ENCODE measurements at places on chromosomes 4 and X. TPM values are rescaled to one million over a fixed set of nuclear protein-coding genes. Genes with fewer than 3 reads are reported as not detected.
A peak's percentile ranks its signal among the peaks of the same experiment; 100 is the strongest.

- peak; percentile 80 for DNase-seq
Measured at GRCh38 chr4:154743683-154744340, at the start of gene LRAT. Gene LRAT, plus strand, starts transcription at chr4:154744000. Its CDS starts 327 bp downstream, at chr4:154744327.

DNA sequence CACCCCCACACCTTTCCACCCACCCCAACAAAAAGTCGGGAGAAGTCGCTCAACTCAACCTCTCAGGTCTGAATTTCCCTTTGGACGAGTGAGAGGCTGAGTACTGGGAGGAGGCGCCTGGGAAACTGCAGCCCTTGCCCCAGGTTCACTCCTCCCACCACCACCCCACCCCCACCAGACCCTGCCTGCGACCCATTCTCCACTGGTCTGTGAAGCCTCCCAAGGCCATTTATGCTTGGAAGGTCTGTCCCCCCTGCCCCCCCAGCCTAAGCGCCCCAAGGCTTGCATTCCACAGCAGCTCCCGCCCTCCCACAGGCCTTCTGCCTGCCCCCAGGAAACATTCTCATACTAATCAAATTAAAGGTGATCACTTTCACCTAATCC lies 27.2 kb downstream of the ELF4 start:
- no peak for DNase-seq

DNA sequence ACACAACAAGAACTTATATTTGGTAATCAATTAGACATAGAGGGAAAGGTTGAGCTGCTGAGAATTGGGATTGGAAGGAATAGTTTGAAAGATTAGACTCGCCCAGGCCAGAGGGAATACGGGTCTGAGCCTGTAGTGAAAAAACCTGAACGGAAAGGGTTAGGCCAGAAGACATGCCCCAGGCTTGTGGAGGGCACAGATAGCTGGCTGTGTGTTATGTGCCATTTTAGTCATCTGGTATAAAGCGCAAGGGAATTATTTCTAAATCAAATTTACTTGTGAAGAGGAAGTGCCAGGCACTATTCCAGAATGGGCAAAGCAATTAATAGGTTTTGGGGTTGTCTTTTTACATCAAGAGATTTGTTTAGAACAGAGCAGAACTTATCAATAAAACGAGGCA lies 187.5 kb upstream of the ANKRD50 start:
- no peak for DNase-seq

PAGE2 gene
- total RNA-seq, result not detected

PRRG3 gene
- total RNA-seq, result 0.86 TPM

TMPRSS11F gene
- not detected for total RNA-seq

All from posterior vena cava (tissue), 2 donors.